Right lobe of liver (tissue), 6 donors: ENCODE measurements at places on chromosomes 5 and 9. TPM values are rescaled to one million over a fixed set of nuclear protein-coding genes. Genes with fewer than 3 reads are reported as not detected.

The MTRR gene
- total RNA-seq: 42.1 TPM

The PCDHGA5 gene
- 0.68 TPM for total RNA-seq

DNA sequence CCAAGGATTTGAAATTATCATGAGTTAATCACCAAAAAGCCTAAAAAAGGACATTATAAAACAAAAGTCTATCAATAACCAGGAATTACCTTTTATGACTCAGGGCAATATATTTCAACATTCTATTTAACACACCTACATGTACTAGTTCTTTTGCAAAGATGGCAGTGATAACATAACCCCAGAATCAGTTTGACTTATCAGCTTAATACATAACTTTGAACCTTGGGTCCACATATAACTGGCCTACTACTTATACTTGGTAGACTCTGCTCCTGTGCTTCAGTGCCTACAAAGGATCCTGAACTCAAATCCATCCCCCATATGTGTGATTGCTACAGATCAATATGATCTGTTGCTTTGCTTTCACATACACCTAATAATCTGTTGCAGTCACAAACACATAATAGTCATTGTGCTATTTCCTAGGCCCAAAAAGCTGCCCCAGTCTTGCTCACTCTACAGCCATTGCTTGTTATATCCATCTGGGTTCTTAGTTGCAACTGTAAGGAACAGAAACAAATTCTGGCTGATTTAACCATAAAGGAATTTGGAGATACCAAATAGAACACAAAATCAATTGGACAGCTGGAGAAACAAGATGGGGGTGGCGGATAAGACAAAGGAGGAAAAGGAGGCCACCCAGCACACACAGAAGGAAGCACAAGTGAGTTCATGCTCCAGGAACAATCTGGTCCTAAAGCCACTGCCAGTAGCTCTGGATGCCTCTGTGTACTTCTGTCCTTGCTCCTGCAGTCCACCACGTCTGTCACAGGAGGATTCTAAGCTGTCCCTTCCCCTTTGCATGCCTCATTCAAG lies 25.5 kb downstream of the DEPDC1B start:
- no peak for DNase-seq

- DNase-seq: no peak
These were observed 50.9 kb upstream of the MACIR start for GRCh38 chr5:103207653-103208052.

DNA sequence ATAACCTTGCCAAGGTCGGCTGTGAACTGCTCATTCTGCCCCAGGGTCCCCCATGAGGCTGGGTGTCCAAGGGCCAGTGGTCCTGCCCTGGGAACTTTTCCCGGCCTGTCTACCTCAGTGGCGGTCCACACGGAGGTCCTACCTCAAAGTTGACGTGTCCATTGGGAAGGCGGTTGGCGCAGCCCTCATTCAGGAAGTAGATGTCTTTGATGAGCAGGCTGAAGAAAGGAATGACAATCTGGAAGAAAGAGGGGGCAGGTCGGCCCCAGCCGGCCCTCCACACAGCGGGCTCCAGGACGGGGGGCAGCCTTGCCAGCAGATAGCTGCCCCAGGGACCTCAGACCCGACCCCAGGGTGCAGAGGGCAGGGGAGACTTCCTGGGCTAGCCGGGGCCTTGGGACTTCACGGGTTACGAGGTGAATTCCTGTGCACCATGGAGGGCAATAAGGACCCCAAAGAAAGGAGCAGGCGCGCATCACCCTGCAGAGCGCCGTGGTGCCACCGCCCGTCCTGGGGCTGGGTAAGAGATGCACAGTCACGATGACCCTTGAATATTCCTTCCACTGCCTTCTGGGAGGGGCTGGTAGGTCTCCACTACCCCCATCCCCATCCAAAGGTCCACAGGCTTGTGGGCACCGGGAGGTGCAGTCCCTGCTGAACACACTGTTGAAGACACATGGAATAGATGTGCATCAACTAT lies 42.9 kb upstream of the RNF130 start:
- no peak for DNase-seq
